ENCODE measurements at places on chromosomes 1 and 21.

DNA sequence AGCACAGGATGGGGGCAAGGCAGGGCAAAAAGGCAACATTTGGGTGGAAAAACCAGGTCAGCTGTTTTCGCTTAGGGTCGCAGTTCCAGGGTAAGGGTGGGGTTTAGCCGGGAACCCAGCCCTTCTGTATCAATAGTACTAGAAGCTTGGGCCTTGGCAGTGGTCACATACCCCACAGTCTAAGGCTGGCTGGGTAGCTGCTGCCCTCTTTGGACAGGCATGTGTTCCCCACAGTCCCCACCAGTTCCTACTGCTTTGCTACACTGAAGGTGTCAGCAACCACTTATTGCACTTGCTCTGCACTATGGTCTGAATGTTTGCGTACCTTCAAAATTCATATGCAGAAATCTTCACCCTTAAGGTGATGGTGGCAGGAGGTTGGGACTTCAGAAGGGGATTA, 349.8 kb downstream of the LTN1 start:
- no peak for DNase-seq

DNA sequence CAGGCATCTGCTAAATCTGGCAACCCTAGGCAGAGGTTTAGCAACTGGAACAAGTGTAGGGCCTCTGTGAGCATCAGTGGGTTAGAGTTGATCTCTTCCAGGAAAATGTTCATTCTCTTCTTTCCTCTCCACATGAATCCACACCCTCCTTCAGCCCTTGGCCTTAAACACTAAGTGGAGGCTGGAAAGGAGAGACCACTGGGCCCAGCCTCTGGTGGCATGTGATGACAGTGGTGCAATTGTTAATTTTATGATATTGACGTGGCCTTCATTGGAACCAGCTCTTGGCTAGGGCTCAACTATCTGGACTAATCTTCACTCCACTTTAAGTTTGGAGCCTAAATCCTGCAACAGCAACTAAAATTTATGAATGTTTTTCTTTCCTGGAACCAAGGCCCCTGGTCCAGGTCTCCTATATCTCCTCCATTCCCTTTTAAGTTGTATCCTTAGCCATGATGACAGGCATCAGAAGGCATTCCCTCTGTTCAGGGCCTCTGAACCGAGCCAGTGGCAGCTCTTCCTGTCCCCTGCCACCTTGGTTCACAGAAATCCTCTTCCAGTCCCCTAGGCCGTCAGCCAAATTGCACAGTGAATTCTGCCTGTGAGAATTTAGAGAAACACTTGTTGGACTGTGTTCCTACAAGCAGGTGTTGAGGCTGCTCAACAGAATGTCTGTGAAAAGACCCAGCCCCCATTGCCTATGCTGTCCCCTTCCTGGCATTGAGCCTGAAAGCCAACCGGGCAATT, 132.2 kb downstream of the PSMG1 start:
- no peak for DNase-seq

- no peak for DNase-seq
Observed at GRCh38 chr1:207084232-207084631, 4.4 kb upstream of the C4BPB start.

- DNase-seq, result no peak
Observed at GRCh38 chr1:30452170-30452569, 271.2 kb downstream of the MATN1 start.

DNA sequence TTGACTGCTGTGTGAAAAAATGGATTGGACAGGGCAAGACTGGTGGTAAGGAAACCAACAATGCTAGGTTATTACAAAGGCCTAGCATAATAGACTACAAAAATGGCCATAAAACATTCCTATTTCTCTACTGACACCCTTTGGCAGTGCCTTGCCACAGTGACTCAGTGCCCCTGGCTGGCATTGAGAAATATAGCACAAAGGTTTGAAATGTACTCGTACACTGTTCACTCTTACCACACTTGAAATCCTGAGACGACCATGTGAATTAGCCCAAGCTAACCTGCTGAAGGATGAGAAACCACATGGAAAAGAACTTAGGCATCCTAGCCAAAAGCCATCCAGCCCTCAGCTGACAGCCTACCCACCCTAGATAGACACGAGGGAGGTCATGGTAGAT, 149.8 kb upstream of the PALMD start:
- no peak for DNase-seq

- no peak for DNase-seq
Observed at GRCh38 chr1:187862506-187862905, 1033.8 kb downstream of the PLA2G4A start.

GRCh38 chr1:157994704-157995582, 1.5 kb downstream of the KIRREL1 start:
- no peak for DNase-seq

- no peak for DNase-seq
Observed at GRCh38 chr1:18047122-18047521, 60.5 kb upstream of the IGSF21 start.

DNA sequence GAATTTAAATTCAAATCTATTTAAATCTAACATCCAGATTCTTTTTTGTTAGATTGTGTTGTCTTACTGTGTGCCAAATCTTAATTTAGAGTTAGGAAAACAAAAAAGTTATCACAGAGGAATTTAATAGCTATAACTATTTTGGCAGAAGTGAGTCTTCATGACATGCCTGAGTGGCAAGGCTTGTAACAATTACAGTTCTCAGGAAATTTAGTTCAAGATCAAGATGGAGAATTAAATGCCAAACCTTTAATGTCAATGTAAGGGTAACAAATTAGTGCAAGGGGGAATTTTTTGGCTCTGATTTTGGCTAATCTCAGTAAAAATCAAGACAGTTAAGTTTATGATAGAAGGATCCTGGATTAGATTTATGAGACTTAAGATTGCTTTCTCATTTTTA, 58.4 kb downstream of the GDAP2 start:
- no peak for DNase-seq

DNA sequence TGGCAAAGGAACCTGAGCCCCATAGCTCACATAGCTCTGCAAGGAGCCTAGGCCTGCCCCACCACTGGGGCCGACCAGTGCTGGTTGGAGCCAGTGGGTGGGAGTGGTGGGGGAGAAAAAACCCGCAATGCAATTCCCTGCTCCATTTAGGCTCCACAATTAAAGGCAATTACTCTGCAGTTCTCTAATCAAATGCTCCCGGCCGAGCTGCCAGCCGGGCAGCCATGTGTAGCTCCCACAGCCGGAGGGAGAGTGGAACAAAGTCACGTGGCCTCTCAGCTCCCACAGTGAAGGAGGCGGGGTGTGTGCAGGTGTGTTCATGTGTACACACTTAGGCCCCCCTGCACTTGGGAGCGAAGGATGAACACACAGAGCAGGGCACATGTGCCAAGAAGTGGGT, 81.6 kb downstream of the KIRREL1 start:
- no peak for DNase-seq

GRCh38 chr1:99886841-99887240, 36.7 kb downstream of the AGL start:
- no peak for DNase-seq

GRCh38 chr1:70628973-70629372, 217.9 kb downstream of the CTH start:
- DNase-seq, result no peak

DNA sequence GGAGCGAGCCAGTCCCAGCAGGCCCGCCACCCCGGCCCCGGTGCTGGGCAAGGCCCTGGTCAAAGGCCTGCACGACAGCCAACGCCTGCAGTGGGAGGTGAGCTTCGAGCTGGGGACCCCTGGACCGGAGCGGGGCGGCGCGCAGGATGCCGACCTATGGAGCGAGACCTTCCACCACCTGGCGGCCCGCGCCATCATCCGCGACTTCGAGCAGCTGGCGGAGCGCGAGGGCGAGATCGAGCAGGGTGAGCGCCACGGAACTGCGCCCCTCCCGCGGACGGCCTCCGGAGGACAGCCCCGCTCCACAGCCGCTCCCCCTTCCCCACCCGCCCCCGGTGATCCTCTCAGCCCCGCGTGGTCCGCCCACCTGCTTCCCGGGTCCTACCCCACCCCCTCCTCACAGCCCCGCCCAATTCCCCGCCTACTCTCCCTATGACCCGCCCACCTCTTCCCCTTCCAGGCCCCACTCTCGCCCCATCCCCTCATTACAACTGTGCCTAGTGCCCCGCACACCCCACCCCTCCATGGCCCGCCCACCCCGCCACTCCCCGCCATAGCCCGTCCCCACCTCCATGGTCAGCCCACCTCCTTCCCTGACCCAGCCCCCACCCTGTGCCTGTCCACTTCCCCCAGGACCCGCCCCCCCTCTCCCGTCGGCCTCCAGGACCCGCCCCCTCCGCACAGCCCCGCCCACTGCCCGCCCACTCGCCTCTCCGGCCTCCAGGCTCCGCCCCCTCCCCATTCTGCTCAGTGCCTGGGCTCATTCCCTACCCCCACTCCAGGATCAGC, 52.7 kb downstream of the VWA5B1 start:
- no peak for DNase-seq

DNA sequence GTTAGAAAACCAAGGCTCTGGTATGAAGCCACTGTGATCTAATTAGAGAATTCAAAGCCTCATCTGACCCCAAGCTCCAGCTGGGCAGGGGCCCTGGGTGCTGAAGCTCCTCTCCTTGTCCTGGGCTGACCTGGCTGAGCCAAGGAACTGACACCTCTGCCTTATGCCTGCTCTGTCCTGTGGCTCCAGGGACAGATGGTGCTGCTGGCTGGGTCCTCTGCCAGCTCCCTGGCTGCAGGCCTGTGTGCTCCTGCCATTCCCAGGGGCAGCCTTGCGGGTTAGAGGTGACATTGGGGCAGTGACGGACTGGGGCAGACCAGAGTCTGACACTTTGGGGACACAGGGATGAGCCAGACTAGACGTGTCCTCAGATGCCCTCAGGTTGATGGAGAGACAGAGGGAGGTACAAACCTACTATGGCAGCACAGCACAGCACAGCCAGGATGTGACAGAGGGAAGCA, 11.8 kb downstream of the ACOT11 start:
- no peak for DNase-seq

GRCh38 chr21:42125571-42126544, 54.7 kb downstream of the UMODL1 start:
- DNase-seq, result no peak

DNA sequence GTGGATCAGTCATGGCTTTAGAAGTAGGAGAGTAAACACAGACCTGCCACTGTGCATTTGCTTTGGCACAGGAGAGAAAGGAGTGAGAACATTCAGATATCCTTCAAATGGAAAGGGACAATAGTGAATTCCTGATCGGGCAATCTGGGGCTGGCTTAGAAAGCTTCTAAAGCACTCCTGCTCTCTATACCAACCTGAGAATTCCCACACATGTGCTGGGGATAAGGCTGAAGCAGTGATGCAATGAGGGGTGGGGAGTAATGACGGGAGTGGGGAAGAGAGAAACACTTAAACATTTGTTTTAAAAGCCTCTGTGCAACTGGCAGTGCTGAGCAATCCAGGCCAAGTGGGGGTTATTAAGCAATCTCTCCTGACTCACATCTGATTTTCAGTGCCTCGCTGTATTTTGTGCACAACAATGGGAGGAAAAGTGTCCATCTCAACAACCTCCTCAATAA, 108.8 kb downstream of the KIAA0319L start:
- DNase-seq, result peak; percentile 43

GRCh38 chr1:26283279-26283853, 3.5 kb downstream of the SH3BGRL3 start:
- no peak for DNase-seq

DNA sequence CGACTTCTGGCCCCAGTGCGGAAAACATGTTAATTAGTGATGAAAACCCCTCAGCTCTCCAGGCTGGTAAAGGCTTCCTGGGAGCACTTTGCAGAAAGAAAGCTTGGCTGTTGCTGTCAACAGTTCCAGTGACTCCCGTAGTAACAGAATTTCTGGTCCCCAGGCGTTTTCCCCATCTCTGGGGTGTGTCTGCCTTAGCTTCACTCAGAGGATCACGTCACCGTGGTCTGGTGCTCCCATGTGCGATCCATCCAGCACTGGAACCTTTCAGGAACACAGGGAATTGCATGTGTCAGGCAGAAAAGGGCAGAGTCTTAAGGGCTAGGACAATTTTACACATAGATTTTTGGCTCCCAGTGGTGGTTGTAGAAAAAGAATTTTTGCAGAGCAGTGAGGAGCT, 470.4 kb upstream of the USP24 start:
- DNase-seq, result no peak

- DNase-seq, result no peak
Observed at GRCh38 chr1:160993544-160994193, 27.3 kb downstream of the F11R start.

DNA sequence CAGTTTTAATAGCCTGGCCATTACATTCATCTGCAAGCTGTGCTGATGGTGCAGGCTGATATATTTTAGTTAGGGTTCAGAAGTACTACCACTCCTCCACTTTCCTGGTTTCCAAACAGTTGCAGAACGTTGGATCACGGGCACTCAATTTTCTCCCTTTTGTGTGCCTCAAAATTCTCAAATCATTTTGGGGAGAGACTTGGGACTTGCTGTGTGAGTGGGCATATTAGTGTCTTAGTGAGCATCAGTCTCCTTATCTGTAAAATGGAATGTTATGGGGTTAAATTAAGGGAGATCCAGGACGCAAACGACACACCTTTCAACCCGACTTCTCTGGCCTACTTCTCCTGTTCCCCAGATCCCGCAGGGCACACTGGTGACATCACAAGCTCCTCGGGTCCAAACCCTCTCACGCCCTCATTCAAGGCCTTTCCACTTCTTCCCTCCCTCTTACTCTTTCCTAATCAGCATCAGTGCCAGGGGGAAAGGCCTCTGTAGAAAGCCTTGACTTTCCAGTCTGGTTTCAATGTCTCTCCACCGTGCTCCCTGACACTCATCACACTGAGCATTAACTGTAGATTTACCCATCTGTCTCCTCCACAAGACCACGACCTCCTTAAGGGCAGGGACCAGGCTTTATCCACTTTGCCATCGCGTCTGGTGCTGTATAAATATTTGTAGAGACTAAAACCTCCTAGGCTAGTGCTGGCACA, 1.2 kb downstream of the PIGP start:
- DNase-seq, result no peak

DNA sequence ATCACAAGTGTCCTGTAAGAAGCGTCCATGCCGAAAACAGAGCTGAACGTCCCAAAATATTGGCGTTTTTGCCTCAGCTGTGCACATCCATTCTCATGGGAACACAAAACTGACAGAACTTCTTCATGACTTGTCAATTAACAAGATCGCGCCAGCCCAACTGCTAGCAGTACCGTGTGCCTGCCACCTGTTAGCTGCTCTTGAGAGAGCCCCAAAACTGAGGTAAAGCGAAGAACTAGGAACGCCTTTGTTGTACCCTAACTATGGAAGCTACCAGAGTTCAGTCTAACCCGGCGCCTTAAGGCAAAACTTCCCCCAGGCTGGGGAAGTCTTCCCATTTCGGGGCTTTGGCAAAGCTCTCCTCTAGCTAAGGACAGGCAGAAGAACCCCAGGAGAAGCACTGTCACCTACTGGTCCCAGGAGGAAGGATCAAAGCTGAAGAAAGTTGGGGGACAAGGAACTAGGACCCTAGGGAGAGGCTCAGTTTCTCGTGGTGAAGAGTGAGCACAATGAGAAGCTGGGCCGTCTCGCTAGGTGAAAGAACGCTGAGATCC, 719 bp downstream of the EYA3 start:
- no peak for DNase-seq

GRCh38 chr1:103517380-103518047, 8.0 kb upstream of the RNPC3 start:
- DNase-seq, result no peak

- no peak for DNase-seq
Observed at GRCh38 chr1:211296396-211296795, 30.2 kb upstream of the TRAF5 start.

GRCh38 chr1:206808615-206809014, 36.3 kb upstream of the IL10 start:
- DNase-seq, result no peak
